Activated gamma-delta T cell treated with Interleukin-2 at 50 U/mL for 16 hours (primary cell): ENCODE measurements at places on chromosomes 12 and 14.

DNA sequence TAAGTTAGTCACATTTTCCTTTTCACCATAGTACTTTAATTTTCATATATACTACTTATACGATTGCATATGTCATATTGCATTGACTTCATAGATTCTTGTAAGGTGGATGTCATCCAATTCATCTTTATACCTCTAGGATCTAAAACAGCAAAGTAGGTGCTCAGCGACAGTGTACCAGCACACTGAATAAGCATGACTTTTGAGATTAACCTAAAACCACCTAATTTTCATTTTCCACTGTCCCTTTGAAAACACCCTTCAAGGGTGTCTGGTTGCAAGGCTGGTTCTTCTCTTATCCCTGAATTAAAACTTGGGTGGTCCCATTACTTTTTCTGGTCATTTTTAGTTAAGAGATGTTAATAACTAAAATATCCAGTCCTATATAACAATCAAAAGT is 4.4 kb downstream of the GPR19 start:
- DNase-seq: no peak

- DNase-seq: no peak
Observed at GRCh38 chr12:29176941-29177340, 27.9 kb downstream of the FAR2 start.

- no peak for DNase-seq
Observed at GRCh38 chr12:58034311-58034710, 92.9 kb downstream of the ATP23 start.

GRCh38 chr12:89468017-89468416 is 56.6 kb downstream of the GALNT4 start:
- no peak for DNase-seq

DNA sequence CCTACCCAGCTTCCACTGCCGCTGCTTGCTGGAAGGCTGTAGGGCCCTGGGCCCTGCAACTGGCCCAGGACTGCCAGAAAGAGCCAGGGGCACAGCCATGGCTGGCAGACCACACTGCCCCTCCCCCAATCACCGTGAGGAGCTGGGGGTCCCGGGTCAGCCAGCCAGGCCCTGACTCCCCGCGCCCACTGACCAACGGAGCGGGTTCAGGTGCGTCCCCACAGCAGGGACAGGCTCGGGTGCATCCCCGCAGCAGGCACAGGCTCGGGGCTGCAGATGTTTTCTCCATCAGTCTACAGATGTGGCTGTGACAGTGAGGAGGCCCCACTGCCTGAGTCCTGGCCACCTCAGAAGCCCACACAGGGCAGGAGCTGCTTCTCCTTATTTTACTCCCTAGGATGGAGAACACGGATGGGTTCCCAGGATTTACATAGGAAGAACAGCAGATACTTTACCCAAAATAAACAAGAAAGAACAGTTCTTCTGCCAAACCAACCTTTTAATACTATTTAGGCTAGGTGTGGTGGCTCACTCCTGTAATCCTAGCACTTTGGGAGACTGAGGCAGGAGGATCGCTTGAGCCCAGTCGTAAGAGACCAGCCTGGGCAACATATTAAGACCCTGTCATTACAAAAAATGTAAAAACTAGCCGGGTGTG is 61.1 kb downstream of the TESC start:
- no peak for DNase-seq

DNA sequence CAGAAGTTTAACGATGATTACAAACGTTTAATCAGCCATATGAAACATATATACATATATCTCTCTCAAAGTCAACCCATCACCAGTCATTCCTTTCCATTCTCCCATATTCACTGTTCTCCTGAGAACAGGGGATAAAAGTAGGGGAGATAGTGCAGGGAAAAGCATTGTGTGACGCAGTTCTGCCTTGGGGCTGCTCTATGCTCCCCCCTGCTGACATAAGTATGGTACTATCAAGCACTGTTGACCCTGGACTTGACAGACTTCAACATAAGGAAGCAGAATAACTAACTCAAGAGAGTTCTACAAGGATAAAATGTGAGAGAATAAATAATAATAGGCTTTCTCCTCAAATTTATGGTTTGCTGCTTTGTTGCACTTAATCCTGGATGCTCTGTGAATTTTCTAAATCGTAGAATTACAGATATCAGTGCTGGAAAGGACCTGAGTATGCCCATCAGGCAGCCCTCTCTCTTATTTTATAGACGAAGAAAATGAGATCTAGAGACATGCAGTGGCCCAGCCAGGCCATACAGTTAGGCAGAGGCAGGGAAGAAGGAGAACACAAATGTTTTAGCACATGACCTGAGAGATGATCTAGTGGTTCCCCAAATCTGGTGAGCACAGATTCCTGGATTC is 87.2 kb downstream of the SCN8A start:
- peak; percentile 3 for DNase-seq

DNA sequence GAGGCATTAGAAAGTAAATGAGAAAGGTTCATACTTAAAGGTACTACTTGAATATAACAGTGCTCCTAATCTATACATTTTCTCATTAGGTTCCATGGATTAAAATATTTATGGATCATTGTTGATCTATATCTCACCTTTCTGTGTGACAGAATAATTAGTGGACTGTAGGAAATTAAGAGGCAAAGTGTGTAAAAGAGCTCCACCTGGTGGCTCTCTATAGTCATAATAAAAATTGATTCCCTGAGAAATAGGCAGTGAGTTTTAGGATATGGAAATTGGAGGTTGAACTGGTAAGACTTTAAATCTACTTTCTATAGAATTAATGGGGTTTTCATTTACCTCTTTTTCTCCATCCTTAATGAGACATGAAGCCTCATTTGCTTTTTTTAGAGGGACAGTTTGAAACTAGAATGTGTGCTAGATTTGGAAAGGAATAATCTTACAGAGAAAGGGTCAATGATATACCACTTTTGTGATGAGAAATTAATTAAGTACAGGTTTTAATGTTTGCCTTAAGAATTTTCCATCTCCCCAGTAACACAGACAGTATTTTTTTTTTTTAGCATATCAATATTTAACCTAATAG is 11.8 kb upstream of the DERA start:
- no peak for DNase-seq

GRCh38 chr12:1797991-1798640 is 22.2 kb upstream of the LRTM2 start:
- DNase-seq: no peak

DNA sequence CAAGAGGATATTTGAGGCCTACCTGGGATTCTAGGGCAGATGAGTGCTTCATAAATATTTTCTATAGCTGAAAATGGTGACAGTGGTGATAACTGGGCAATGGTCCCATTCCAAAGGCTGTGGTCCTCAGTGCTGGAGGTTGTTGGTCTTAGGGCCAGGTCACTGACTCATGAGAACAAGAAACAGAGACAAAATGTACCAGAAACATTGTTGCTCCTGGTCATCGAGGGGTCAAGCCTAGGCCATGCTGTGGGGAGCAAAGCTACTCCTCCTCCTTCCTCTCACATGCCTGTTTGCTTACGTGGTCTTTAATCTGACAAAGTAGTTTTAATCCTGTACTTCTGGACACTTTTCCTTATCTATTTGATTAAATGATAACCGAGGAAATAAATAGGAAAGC is 33.8 kb downstream of the ERG28 start:
- no peak for DNase-seq

DNA sequence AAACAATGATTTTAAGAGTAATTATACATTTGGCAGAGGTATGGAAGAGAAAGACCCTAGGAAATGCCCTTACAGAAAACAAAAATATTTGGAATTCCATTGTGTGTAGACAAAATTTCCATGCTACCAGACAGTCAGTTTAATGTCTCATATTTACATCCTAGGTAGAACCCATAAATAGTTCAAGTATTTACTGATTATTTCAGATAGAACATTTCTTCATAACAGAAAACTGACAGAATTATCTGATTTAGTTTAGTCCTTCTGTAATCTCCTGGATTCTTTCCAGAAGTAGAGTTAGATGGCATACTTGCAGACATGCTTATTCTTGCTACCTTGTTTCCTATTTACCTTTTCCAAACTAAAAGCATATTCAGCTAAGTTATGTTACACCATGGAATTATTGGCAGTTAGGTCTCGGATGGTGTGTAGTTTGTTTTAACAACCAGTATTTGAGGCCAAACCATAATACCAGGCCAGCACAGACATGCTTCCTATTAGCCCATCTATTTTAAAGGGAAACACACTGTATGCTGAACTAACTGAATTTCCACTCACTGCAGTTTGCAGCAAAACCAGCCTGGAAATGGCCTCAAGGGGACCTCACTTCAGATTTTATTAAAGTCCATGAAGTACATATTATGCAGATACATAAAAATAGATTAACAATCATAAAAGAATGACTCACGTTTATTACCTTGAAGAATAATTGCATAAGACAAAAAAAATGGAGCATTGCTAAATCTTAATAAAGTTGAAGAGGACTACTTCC is 126.6 kb upstream of the LRIG3 start:
- DNase-seq: no peak

DNA sequence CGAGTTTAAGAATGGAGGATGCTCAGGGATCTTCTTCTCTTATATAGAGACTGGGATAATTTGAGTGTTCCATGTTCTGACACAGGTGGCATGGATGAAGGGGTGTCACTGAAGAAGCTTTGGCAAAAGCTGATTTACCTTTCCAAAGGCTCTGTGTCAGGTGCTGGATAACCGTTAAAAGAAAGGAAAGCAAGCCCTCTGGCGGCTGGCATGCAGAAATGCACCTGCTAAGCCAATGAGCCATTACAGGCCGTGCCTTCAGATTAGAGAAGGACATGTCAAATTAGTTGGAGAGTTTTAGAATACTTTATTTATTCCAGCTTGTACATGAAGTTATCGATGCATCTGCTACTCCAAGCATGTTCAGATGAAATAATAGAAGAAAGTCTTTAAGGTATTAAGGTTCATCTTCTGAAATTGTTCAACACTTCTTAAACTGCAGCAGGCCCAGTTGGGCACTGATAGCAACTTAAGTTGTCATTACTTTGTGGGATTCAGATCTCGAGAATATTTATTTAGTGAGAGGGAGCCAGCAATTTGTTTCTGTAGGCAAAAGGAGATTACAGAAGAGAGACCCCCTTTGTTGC is 678.2 kb downstream of the NRXN3 start:
- peak; percentile 3 for DNase-seq

DNA sequence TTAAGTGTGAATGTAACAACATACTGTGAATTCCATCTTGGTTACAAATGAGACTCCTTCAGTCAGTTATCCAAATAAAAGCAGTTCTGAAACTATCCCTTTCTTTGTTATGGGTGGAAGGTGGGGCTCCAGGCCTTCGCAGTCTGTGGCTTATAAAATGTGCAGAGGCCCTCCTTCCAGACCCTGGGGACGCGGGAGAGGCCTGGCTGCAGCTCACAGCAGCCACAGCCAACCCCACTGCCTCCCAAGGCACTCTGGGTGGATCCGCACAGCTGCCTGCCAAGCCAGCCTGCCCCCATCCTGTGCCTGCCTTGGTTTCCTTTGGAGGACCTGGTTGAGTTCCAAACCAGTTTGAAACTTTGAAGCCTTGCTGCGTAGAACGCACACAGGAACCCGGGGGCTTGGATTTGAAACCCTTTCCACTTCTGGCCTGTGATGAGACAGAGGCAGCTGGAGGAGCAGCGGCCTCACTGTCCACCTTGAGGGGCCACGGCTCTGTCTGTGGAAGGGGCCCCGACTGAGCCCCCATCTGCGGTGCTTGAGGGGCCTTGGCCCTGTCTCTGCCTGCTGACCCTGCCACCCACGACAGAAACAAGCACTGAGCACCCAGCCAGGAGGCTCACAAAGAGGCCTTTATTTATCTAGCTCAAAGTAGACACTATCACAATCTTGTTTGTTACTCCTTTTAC is 30.4 kb downstream of the CCNK start:
- DNase-seq: no peak

DNA sequence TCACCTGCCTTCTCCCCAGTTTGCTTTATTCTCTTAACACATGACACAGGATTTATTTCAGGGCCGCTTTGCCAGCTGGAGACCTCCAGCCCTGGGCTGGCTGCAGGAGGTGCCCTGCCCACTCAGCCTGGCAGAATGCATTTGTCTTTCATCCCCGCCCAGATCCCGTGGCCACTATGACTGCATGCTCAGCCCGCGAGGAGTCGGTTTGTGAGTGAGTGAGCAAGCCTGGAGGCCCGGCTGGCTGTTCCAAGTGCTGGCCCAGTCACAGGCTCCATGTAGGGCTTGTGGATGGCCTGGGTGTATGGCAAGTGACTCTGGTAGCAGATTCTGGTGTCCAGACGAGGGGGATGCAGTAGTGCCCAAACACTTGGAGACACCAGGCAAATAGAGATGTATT is 2.1 kb downstream of the TDP1 start:
- no peak for DNase-seq

DNA sequence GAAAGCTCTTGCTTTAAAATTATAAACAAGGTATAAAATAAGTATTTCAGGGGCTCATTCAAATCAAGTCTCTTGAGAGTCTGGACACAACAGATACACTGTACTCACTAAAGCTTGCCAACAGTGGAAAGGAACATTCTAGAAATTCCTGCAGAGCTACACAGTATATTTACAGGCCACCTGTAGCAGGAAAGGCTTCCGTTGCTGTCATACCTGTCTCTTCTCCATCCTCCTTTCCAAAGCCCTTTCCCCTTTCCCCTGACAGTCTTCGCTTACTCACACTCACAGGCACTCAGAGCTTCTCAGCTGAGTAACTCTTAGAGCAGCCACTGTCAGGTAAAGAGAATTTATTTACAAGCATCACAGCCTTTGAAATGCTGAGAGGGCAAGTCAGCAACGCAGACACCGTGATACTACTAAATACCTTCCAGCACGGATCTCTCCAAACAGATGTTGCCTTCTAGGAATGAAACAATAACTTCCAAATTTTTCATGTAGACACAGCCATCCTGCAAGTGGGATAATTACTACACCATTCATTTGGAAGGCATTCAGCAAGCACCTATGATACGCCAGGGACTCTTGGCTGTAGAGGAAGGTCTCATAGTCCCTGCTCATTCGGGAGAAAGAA is 167.9 kb downstream of the FOXN3 start:
- no peak for DNase-seq

DNA sequence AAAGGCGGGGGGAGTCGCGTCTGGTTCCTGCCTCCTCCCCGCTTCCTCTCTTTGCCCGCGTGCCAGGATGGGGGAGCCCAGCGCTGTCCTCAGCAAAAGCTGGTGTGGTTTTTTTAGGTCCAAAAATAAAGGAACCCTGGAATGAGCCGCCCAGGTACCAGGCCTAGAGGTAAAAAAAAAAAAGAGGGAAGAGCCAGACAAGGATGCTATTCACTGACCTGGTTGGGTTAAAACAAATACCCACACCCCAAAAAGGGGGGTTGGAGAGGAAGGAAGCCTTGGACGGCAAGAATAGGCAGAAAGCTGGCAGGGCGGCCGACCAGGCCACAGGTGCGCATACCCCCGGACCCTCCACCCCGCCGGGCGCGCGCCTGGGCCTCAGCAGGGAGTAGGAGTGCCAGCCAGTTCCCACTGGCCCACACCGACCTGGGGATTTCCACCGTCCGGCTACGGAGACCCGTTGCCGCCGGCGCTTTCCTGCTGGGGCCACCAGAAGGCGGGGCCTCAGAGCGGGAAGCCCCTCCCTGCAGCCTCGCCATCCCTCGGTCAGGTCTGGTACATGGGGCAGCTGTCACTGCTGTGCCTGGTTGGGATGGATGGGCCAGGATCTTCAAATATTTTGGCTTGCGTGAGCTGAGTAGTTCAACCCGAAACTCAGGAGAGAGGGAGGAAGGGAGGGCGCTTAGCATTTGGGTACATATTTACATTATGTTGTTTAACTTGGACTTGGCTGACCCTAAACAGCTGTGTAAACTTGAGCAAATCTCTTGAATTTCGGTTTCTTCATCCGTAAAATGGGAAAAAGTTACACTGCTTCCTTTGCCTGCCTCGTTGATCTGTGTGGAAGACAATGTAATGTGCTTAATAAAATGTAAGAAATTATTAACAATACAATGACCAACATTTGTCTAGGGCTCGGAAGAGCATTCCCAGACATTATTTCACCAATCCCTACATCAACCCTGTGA is 5.4 kb upstream of the IRF2BPL start:
- peak; percentile 66 for DNase-seq

- no peak for DNase-seq
Observed at GRCh38 chr14:52703225-52703624, 3.8 kb upstream of the PSMC6 start.
